Fibroblast of mammary gland (primary cell): ENCODE measurements at places on chromosomes 1 and 21.

GRCh38 chr21:44047996-44048560, 36.0 kb downstream of the TRAPPC10 start:
- no peak for DNase-seq

- no peak for DNase-seq
Observed at GRCh38 chr21:34706337-34706736, 37.5 kb downstream of the CLIC6 start.

- DNase-seq, result no peak
Observed at GRCh38 chr1:191882870-191883269, 275.4 kb upstream of the RGS18 start.

DNA sequence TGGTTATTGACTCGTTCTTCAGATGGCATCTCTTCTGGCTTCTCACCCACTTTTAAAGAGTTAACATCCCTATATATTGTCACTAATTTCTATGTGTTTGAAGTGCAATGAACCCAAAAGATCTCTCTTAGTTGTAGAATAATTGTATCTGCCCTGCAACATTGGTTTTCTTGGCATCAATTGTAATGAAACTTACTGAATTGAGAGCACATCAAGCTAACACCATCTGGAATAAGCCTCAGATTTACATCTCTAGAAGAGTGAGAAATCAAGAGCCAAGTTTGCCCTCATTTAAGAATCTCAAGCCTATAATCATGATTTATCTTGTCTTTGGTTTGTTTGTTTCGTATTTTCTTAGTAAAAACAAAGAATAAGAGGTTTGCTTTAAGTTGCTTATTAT, 372.6 kb upstream of the LRRC7 start:
- DNase-seq, result no peak

GRCh38 chr1:216670118-216670883, 52.9 kb downstream of the ESRRG start:
- no peak for DNase-seq

- DNase-seq, result no peak
Observed at GRCh38 chr1:160637821-160638539, 8.9 kb downstream of the SLAMF1 start.

GRCh38 chr1:5896706-5897660, 95.2 kb downstream of the NPHP4 start:
- DNase-seq, result no peak

DNA sequence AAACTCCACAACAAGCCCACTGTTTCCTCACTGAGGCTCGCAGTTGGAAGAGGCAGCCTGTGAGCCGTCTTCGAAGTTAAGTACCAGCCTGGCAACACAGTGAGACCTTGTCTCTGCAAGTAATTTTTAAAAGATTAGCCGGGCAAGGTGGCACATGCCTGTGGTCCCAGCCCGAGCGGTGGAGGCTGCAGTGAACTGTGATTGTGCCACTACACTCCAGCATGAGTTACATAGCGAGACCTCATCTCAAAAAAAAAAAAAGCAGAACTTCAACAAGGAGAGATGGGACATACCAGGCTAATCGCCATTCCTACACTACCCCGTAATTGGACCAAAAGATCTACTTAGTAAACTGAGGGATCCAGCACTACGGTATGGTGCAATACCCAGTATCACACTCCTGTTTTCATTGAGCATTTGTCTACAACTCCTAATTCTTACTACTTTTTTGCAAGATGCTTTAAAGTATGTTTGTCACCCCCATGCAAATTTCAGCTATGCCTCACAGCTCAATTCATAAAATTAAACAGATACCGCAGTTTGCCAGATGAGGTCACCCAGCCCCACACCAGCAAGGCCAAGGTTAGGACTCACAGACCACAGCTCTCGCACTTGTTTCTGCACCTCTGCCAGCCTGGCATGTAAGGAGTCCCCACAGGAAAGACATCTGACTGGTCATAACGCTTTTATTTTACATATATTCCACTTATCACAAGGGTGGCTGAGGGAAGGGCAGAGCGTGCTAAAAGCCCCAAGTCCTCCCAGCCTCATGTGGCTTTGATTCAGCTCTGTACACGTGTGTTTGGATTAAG, 21.0 kb downstream of the SDE2 start:
- peak; percentile 18 for DNase-seq

- DNase-seq, result no peak
Observed at GRCh38 chr1:81606656-81607055, 194.1 kb upstream of the ADGRL2 start.

- DNase-seq, result no peak
Observed at GRCh38 chr1:54767526-54767925, 3.2 kb upstream of the PARS2 start.

DNA sequence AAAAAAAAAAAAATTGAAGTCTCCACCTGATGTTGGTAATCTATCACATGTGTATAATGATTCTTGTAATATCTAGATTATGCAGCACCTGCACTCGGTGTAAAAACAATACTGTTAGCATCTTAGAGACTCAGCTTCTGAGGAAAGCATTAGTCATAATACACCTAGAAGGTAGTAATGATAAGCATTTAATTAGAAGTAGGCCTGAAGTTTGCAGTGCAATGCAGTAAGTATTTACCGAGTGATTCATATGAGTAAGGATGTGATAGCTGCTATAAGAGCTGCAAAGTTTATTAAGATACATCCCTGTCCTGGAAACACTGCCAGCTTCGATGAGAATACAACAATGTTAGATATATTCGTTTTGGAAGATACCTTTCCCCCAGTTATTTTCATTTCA, 196.4 kb downstream of the GREM2 start:
- DNase-seq, result no peak

DNA sequence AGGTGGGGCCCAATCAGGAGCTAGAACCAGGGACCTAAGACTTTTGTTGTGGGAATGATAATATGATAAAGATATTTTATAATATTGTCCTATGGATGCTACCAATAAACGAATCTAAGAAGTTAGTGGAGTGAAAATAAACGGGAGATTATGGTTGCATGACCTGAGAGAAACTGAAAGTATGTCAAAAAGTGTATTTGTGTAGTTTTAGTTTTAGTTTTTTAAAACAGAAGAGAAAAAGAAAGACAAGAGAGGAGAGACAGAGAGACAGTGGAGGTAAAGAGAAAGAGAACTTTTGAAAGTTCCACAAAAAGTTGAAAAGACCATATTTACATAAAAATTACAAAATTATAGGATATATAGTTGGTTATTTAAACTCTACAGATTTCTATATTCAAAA, 64.1 kb upstream of the TMPRSS15 start:
- no peak for DNase-seq

DNA sequence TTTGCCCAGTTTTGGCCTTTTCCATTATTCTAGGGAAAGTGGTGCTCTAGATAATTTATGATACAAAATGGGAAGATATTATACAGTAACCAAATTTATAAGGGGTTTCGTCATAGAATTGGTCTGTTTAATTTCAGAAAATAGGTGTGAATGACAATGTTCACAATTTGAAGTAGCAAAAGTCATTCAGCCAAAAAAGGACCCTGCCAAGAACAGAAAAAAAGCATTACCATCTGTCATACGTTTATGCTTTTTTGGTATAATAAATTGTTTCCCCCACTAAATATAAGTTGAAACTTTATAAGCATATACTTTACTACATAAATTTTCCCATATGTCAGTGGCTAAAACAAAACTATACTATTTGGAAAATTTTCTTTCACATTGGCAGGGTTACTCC, 4.5 kb upstream of the SPAG17 start:
- DNase-seq, result no peak

GRCh38 chr1:27122652-27123051, 32.3 kb downstream of the SLC9A1 start:
- DNase-seq, result peak; percentile 67

DNA sequence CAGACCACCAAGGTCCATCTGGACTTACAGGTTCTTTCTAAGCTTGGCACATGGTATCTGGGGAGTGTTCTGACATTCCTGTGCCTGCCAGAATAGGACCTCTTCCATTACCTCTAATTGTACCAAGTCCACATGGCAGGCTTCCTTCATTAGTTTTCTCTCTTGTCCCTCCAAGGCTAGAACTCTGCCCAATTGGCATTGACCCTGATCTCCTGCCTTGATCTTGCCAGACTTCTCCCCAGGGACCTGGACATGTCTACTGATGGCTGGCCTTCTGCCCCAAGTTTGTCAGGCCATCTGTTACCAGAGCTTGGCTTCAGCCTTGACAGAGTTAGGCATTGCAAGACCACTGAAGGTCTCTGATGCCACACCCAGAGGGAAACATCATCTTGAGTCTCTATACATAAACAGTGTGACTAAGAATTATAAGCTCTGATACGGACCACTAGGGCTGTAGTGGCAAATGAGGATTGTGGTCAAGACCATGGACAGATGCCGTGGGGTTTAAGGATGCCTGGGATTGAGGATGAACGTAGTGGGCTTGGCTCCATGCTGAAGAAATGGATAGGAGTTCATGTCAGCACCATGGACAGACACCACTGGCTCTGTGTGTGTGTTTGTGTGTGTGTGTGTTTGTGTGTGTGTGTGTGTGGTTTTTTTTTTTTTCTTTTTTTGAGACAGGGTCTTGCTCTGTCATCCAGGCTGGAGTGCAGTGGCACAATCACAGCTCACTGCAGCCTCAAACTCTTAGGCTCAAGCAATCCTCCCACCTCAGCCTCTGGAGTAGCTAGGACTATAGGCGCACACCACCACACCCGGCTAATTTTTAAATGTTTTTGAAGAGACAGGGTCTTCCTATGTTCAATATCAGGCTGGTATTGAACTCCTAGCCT, 19.5 kb upstream of the PSMB2 start:
- DNase-seq, result peak; percentile 64

GRCh38 chr1:11498956-11499594, 20.1 kb downstream of the DISP3 start:
- no peak for DNase-seq

DNA sequence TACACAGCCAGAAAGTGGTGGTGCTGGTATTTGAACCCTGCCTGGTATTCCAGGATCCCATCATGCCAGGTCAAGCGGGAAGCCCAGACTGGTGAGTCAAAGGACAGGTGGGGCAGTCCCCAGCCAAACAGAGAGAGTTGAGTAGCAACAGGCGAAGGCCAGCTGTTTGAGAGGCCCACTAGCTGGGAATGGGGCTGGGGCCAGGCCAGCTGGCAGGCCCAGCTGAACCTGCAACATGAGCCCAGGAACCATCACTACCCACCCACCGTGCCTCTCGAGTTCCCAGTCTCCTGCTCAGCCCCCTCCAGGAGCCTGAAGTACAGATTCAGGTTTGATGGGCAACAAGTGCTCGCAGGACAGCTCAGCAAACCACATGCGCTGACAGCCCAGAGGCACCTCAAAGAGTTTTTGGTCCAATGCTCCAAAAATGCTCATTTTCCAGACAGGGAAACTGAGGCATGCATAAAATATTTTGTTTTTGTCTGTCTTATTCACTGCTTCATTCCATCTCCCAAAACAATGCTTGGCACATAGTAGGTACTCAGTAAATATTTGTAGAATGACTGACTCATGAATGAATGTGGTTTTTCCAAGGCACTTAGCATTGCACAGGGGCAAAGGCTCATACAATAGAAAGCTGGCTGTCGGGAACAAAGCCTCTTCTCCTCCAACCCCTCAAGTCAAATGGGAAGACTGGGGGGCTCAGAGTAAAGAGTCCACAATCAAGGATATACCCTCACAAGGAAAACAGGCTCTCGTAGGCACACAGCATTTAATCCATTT, 42.5 kb upstream of the CLIC4 start:
- DNase-seq, result peak; percentile 51

DNA sequence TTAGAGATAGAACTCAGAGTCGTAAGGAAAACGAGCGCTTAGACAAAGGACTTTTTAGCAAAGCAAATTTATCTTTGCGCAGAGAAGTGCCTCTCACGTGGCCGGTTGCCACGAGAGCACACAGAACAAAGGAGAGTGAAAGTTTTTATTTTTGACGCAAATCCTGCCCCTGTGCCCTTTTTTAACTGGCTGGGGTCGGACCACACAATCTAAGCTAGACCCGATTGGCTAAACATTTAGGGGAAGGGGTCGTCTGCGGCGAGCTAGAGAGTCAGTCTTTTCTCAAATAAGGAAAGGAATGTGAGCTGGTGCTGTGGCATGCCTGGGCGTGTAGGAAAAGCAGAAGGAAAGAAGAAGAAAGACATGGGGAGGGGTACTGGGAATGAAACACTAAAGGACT, 2.4 kb downstream of the KRTAP10-2 start:
- DNase-seq, result no peak

GRCh38 chr1:212207822-212208520, 77.2 kb upstream of the PPP2R5A start:
- DNase-seq, result no peak

DNA sequence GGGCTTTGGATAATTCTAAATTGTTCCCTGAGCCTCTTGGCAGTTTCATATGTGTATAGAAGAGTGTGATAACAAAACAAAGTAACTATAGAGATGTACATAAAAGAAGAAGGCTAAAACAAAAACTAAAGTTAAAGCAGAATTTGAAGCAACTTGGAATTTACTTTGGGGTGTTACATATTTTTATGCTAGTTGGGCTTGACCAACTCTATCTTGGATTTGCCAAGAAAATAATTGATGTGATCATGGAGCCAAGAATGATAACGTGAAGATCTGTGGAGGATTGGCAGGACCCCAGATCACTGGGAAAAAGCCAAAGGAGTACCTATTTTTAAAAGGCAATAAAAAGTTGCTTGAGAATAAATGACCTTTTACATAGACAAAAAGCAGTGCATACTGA, 206.9 kb downstream of the LMO4 start:
- DNase-seq, result no peak

- no peak for DNase-seq
Observed at GRCh38 chr1:54701996-54702395, 13.7 kb upstream of the TTC4 start.

DNA sequence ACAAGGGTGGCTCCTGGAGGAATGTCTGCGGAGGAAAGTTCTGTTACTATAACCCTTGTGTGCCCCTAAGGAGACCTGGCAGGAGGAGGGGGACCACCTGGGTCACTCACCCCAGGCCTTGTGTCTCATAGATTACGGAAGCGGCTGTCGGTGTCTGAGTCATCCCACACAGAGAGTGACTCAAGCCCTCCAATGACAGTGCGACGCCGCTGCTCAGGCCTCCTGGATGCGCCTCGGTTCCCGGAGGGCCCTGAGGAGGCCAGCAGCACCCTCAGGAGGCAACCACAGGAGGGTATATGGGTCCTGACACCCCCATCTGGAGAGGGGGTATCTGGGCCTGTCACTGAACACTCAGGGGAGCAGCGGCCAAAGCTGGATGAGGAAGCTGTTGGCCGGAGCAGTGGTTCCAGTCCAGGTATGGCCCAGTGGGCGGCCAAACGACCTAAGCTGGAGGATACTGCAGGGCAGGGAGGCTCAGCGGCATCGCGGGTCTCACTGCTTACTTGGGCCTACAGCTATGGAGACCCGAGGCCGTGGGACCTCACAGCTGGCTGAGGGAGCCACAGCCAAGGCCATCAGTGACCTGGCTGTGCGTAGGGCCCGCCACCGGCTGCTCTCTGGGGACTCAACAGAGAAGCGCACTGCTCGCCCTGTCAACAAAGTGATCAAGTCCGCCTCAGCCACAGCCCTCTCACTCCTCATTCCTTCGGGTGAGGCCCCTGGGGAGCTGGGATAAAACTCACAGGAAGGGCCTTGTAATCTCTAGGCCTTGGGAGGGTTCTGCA, 101.4 kb downstream of the PIK3R3 start:
- peak; percentile 37 for DNase-seq

DNA sequence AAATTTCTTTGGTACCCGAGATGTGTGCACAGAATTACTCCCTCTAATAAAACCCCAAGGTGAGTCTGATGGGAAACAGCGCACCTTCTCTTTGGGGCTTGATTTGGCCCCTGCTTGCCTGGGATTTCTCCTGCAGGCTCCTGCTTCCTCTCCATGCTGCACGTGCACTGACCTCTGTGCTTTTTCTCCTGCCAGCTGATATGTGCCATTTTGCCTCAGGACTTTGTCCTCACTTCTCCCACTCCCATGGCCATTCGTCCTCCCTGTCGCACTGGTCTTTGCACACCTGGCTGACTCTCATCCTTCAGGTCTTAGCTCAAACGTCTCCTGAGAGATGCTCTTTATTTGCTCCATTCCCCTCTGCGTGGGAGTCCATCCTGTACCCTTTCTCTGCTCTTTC, 1.2 kb downstream of the CBR1 start:
- DNase-seq, result no peak
